ENCODE measurements at places on chromosomes 13 and 19. TPM values are rescaled to one million over a fixed set of nuclear protein-coding genes. Genes with fewer than 3 reads are reported as not detected.

DNA sequence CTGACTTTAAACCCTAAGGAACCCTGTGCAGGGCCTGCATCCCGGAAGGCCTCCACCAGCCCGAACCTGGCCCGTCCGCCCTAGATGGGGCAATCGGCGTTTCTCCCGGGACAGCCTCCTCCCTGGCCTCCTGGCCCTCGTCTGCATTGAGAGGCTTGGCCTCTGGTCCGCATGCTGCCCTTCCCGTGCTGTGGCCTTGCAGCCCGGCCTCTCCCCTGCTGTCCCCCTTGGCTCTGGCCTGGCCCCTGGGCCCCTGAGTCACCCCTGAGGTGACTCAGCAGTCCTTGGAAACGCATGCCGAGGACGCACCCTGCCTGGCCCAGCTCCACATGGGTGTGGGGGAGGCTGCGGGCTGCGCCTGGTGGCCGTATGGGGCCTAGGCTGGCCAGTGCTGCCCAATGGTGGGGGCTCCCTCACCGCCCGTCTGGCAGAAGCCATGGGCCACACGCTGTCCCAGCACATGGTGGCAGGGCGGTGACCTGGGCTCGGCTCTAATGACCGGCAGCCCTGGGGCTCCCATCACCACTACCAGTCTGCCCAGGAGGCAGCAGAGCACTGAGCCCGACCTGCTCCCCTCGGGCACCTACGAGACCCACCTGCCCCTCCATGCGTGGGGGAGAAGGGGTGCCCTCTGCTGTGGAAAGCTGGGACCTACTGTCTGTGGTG lies 25.7 kb downstream of the SH3GL1 start:
- H3K4me1 ChIP-seq = peaks cover 54% of the 10 kb centered on the region
- peak overlapping the region; percentile 74 for H3K27ac ChIP-seq
- H3K27me3 ChIP-seq = no peaks in the 10 kb centered on the region
- peak; percentile 77 for DNase-seq

DNA sequence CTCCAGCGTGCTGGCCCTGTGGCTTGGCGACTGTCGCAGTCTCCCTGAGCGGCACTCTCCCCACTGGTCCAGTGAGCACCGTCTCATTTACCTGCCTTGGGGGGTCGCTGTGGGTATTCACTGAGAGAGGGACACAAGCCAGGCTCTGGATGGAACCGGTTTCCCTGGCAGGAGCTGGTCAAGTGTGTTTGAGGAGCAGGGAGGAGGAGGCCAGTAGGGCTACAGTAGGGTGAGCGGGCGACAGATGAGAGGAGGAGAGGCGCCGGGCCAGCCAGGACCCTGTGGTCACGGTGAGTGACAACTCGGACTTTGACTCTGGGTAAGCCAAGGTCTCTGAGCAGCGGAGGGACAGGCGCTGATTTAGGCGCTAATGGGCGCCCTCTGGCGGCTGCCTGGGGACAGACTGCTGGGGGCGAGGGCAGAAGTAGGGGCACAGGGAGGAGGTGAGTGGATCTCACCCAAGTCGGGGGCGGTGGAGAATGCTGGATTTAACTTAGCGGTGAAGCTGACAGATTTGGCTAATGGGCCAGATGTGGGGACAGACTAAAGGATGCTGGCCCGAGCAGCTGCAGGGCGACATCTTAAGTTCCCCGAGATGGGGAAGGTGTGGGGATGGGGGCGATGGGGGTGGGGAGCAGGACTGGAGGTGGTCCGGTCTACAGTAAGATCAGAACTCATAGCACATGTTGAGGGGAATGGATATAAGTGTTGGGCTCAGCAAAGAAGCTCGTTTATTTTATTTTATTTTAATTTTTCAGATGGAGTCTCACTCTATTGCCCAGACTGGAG lies 4.7 kb upstream of the PRMT1 start:
- H3K27me3 ChIP-seq = no peaks in the 10 kb centered on the region
- peak; percentile 31 for DNase-seq
- peaks cover 5% of the 10 kb centered on the region for H3K4me1 ChIP-seq
- H3K36me3 ChIP-seq = no peaks in the 10 kb centered on the region

DNA sequence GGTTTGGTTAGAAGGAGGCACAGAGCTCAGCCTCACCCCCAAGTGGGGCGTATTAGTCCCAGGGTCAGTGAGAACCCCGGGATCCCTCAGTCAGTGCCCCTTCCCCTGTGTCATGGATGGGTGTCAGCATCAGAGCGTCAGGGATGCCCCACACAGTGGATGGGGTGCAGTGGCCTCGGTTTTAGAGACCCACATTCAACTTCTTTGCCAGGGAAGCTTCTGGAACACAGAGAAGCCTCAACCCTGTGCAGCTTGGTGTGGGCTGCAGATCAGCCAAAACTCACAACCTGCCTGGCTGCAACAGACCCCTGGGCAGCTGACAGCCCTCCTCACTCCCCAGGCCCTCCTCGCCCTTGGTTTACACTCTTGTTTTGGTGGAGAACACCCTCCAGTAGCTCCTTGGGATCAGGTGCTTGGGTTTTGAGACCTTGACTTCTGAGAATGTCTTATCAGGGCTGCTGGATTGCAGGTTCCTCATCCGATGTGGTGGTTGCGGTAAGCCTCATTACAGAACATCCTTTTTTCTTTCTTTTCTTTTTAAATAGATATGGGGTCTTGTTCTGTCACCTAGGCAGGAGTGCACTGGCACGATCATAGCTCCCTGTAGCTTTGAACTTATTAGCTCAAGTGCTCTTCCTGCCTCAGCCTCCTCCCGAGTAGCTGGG lies 11.0 kb downstream of the ZNF333 start:
- no peaks in the 10 kb centered on the region for H3K27me3 ChIP-seq
- H3K4me3 ChIP-seq = no peak overlapping the region
- peaks cover 12% of the 10 kb centered on the region for H3K36me3 ChIP-seq
- H3K27ac ChIP-seq = no peak overlapping the region

DNA sequence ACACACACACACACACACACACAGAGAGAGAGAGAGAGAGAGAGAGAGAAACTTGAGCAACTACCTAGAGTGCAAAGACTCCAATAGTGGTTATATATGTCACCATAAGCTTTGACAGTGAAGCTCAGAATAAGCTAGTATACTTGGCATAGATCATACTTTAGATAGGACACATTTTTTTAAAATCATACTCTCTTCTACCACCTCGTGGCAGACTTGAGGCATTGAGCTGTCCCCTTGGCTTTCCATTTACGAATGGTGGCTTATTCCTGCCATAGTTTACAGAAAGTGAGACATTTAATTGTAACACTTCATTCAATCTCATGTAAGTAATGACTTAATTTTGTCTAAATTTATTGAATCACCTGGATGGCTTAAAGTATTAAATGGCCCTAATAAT lies 108.2 kb downstream of the EDNRB start:
- no peak overlapping the region for H3K4me3 ChIP-seq
- no peak overlapping the region for H3K27ac ChIP-seq
- H3K27me3 ChIP-seq = no peaks in the 10 kb centered on the region
- H3K4me1 ChIP-seq = no peaks in the 10 kb centered on the region
- H3K36me3 ChIP-seq = no peaks in the 10 kb centered on the region
- peak; percentile 6 for DNase-seq

GRCh38 chr13:32320528-32320927 lies 5.2 kb downstream of the BRCA2 start:
- H3K4me3 ChIP-seq = no peak overlapping the region
- peaks cover 14% of the 10 kb centered on the region for H3K4me1 ChIP-seq
- DNase-seq = no peak

GRCh38 chr13:46062185-46062584 lies 9.6 kb upstream of the ZC3H13 start:
- no peak overlapping the region for H3K27ac ChIP-seq
- no peak overlapping the region for H3K4me3 ChIP-seq
- H3K4me1 ChIP-seq = no peaks in the 10 kb centered on the region
- no peaks in the 10 kb centered on the region for H3K36me3 ChIP-seq
- DNase-seq = no peak
- H3K27me3 ChIP-seq = no peaks in the 10 kb centered on the region

Gene ZNF296
- total RNA-seq = 3.0 TPM

Gene WDR88
- total RNA-seq = not detected

Gene RTBDN
- not detected for total RNA-seq

Gene FSD1
- 15.0 TPM for total RNA-seq

Gene SIAH3
- not detected for total RNA-seq

Gene ADPRHL1
- 2.5 TPM for total RNA-seq

Gene CNFN
- 0.61 TPM for total RNA-seq

Gene DCUN1D2
- 19.0 TPM for total RNA-seq

All from astrocyte (in vitro differentiated cells and primary cell).